Stimulated activated CD4-positive, alpha-beta T cell treated with anti-CD3 and anti-CD28 coated beads, Interleukin-4, amount 100 ng/mL, for 1 hour (primary cell): ENCODE measurements at places on chromosomes 12 and 14.
A peak's percentile ranks its signal among the peaks of the same experiment; 100 is the strongest.

- peak; percentile 18 for DNase-seq
Measured at GRCh38 chr12:12511895-12512711, 50.6 kb downstream of the DUSP16 start.

DNA sequence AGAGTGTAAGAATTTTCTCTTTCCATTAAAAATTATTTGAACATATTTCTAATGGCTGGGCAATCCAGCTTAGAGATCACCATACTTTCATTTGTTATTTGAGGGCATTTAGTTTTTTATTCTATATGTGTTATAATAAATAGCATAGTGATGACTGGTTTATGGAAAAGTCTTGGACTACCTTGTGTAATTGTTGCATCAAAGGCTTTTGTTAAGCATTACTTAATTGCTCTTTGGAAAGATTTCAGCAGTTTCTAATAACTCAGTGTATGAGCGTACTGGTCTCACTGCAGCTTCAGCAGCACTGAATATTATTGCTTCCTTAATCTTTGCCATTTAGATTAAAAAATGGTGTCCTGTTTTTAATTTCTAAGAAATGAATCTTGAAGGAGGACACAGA, 22.8 kb downstream of the TMEM19 start:
- no peak for DNase-seq

DNA sequence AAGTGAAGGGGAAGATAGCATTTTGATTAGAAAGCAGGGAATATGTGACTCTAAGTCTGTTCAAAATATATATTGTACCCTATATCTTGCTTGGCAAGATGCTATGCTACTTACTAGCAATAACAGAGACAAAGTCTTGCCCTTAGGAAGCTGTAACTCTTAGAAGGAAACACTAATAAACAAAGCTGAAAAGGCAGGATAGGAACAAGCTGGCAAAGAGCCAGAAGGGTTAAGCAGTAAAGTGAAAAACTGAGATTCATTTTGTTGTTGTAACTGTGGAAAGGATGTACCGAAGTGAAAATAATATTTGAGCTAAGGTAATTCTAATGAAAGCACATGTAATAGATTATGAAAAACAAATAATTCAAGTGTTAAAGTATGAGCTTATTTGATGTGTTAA, 527.1 kb upstream of the FLRT2 start:
- DNase-seq = no peak

- no peak for DNase-seq
Measured at GRCh38 chr14:87989956-87990299, 3.1 kb downstream of the GALC start.

DNA sequence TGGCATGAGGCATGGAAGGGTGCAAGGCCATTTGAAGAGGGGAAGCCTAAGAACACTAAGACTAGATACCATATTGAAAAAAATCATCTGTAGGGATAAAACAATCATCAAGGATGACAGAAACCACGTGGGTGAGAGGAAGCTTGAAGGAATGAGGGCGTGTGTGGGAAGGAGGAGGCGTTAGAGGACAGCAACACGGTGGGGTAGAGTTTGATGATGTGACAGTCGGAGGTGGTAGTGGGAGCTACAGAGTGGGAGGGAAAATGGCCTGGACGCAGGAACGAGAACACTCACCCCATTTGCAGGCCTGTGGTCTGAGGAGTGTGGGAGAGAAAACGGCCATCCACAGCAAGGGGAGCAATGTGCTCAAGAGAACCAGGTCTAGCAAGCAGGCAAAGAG, 25.4 kb upstream of the NUDT4 start:
- no peak for DNase-seq

GRCh38 chr12:14959916-14960496, 1.4 kb downstream of the ARHGDIB start:
- no peak for DNase-seq

GRCh38 chr12:49872781-49873181, 29.9 kb upstream of the BCDIN3D start:
- no peak for DNase-seq

- DNase-seq = no peak
Measured at GRCh38 chr14:30896435-30896834, 22.1 kb downstream of the COCH start.

- no peak for DNase-seq
Measured at GRCh38 chr14:83441801-83442200, 1908.1 kb upstream of the SEL1L start.

GRCh38 chr12:25152055-25152454, 42.9 kb downstream of the DNAI7 start:
- DNase-seq = no peak

- DNase-seq = no peak
Measured at GRCh38 chr12:122875590-122876220, 20.2 kb downstream of the VPS37B start.

DNA sequence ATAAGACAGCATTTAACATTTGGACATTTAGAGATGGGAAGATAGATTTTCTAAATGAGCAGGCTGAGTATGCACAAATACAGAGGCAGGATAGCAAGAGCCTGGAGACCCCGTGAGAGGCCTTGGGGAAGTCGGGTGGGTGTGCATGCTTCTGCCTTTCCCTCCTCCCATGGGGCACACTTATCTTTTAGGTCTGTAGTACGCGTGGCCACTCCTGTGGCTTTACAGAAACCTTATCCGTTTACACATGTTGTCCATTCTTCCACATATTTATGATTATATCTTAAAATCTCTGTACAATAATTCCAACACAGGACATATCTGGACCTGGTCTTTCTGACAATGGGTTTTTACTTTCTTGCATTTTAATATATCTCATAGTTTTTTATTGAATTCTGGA, 33.6 kb downstream of the GYS2 start:
- DNase-seq = no peak

- no peak for DNase-seq
Measured at GRCh38 chr12:92141591-92142121, 4.0 kb downstream of the BTG1 start.

GRCh38 chr12:69949311-69950002, 124.4 kb downstream of the MYRFL start:
- no peak for DNase-seq

- DNase-seq = no peak
Measured at GRCh38 chr12:116150001-116150400, 127.5 kb downstream of the MED13L start.

GRCh38 chr12:47194501-47194900, 114.7 kb upstream of the AMIGO2 start:
- DNase-seq = no peak

GRCh38 chr14:90491221-90491885, 94.5 kb downstream of the CALM1 start:
- no peak for DNase-seq

- DNase-seq = no peak
Measured at GRCh38 chr14:102407258-102407657, 44.5 kb downstream of the TECPR2 start.

- no peak for DNase-seq
Measured at GRCh38 chr14:102982852-102983470, 60.5 kb downstream of the AMN start.
